ENCODE measurements at places on chromosomes 5 and 9.

DNA sequence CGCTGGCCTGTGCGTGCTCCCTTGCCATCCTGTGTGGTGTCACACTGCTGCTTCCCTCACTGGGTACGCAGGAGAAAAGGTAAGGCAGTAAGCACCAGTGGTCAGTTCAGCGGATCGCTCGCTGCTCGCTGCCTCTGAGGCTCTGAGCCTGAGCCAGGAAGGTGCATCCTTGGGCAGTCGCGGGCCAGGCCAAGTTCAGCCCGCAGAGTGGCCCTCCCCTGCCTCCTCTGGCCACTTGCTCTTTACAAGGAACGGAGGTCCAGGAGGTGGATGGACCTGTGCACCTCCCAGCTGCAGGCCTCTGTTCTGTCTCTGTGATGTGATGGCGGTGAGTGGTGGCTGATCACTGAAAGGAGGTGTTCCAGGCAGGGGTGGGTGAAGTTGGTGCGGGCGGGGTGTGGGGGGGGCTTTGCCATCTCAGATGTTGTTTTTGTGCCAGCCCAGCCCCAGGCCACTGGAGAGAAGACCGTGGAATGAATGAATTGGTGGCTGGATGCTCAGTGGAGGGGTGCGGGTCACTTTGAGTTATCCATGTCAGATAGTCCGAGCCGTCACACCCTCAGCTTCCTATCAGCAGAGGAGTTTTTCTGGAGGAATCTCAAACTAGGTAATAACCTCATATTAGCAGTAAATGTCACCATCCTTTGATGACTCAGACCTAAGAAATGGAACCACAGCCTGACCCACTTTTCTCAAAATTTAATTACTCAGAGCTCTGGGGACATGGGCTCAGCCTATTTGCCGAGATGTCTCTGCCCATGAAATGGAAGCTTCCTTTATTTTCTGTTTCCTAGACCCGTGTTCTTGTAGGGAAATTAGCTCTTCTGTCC lies 7.3 kb downstream of the COL5A1 start:
- no peak for DNase-seq

DNA sequence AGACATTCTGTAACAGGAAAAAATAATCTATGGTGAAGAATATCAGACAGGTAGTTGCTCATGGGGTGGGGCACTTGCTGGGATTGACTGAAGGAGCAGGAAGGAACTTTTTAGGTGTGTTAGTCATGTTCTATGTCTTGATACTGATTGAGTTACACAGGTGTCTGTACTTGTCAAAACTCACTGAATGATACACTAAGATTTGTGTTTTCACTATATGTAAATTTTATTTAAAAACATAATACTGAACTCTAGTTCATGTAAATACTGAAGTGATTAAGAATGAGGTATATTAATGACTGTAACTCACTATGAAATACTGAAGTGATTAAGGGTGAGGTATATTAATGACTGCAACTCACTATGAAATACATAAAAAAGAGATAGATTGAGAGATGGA lies 28.5 kb downstream of the IL6ST start:
- DNase-seq: no peak

GRCh38 chr5:13664377-13664776 lies 280.1 kb downstream of the DNAH5 start:
- DNase-seq: no peak

DNA sequence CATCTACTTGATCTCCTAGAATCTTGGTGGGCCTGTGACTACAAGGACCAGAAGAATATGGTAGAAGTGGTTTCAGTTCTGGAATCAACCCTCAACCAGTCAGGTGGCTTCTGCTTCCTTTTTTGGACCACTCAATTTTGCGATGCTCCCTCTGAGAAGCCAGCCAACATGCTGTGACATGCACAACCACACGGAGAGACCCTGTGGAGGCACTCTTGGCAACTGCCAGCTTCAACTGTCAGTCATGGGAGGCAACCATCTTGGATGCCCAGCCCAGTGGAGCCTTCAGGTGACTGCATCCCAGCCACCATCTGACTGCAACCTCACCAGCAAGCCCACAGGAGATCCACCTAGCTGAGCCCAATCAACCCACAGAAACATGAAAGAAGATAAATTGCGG lies 137.3 kb downstream of the FAM114A2 start:
- no peak for DNase-seq

GRCh38 chr9:124574534-124575375 lies 67.6 kb upstream of the NR5A1 start:
- no peak for DNase-seq

- DNase-seq: no peak
These were observed 9.8 kb upstream of the CTSL start for GRCh38 chr9:87716141-87716540.

DNA sequence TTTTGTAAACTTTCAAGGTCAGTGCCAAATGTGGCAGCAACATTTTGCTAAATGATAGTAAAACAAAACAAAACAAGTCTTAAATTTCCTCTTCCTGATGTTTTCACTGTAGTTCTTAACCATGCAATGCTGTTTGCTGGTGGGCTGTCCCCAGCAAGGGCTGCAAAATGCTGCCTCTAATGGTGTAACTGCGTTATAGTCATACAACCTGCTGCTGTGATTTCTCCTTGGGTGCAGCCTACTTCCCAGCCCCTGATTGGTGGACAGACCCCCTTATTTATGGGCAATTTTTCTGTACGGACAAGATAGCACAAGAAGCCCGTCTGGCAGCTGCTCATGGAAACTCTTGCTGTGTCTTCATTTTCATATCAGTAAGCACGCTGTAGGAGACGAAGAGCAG lies 26.6 kb upstream of the PIP5K1B start:
- no peak for DNase-seq

DNA sequence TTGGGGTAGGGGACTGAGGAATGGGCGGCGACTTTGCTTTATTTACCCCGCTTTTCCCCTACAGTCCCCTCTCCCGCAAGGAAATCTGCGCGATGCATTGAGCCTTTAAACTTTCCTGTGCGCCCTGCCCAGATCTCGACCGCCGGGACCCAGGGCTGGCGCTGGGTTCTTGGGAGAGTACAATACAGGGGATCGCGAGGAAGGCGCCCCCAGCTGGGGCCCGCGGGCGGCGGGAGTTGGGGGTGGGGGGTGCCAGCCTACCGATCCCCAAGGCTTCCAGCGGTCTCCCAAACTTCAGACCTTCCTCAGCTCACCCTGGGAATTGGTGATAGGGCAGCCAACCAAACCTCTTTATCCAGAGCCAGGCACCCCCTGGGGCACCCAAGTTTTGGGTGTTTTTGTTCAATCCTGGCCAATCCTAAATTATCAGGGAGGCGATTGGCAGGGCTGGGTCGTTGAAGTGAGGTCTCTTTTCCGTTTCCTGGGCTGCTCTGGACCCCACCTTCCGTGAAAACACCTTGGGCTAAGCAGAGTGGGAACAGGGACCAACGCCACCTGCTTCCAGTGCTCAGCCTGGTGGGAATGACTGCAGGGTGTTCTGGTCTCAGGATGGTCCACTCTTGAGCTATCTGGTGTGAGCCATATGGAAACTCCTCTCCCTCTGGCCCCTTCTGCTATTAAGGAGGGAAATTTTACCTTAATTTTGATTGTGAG lies 51.4 kb upstream of the DAB2IP start:
- no peak for DNase-seq

GRCh38 chr5:72842816-72843215 lies 26.4 kb downstream of the TNPO1 start:
- no peak for DNase-seq

DNA sequence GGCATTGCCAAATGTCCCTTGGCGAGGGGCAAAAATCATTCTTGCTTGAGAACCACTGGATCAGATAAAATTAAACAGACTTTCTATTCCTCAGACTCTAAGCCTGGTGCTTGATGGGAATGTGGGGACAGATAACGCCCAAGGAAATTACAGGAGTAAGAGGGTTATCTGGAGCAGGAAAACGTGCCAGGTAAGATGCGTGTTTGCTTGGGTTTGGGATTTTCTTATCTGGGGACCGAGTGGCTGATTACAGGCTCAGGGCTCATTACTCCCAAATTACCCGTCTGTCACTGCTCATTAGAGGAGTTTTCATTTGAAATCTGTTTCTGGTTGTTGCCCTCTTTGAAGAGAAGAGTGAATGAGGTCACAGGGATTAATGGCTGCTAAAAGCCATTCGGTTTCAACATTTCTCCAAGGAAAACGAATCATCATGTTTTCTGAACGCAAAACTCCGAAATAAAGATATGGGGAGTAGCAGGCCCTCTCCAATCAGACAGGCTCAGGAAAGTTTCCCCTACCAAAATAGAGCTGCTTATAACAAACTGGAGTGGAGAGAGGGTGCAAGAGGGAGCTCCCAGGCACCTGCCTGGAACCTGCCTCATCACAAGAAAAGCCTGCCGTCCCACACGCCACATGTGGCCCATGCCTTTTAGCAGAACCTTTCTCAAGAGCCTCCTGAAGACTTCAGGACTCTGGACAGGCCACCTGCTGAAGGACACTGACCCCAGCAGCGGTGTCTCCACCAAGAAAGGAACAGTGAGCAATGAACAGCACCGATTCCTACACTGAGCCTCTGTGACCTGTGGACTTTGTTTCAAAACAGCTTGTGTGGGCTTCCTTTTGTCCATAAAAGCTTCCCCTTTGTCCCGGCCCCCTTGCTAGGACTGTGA lies 136.4 kb downstream of the ICE1 start:
- DNase-seq: no peak

DNA sequence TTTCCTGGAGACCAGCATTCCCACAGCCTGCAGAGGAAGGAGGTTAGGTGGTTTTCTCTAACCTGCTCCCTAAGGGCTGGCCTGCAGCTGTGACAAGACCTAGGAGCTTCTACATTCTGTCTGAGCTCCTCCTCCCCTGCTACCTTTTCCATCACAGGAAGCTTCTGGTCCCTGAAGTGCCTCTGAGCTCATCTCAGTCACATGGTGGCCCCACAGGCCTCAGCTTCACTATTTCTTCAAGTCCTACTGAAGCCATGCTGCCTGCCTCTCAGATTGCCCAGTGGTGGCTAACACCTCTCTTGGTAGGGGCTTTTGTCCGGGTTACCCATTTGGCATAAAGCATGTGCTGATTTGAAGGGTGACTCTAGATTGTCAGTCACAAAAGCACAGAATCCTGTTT lies 259.4 kb downstream of the CRB2 start:
- DNase-seq: peak; percentile 25

- DNase-seq: no peak
These were observed 170.7 kb downstream of the HSPA4 start for GRCh38 chr5:133222521-133222920.

GRCh38 chr5:170503990-170504596 lies at the start of gene KCNIP1:
Gene KCNIP1, plus strand, starts transcription at chr5:170504020.
- no peak for DNase-seq

DNA sequence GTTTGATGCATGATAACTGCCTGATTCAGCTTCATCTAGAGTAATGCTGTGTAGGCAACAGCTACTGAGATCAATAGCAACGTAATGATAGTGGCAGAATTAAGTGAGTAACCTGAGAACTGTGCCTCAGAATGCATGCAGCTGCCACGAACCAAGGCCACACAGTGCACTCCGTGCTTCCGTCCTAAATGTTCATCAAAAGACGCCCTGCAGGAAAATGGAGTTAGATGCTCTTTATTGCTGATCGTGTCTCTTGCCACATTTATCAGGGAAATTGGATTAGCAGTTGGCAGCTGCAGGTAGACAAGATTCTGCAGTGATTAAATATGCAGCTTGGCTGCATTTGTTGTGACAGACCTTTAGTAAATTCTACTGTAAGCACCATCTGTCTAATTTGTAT lies 107.7 kb upstream of the TLX3 start:
- DNase-seq: peak; percentile 66

DNA sequence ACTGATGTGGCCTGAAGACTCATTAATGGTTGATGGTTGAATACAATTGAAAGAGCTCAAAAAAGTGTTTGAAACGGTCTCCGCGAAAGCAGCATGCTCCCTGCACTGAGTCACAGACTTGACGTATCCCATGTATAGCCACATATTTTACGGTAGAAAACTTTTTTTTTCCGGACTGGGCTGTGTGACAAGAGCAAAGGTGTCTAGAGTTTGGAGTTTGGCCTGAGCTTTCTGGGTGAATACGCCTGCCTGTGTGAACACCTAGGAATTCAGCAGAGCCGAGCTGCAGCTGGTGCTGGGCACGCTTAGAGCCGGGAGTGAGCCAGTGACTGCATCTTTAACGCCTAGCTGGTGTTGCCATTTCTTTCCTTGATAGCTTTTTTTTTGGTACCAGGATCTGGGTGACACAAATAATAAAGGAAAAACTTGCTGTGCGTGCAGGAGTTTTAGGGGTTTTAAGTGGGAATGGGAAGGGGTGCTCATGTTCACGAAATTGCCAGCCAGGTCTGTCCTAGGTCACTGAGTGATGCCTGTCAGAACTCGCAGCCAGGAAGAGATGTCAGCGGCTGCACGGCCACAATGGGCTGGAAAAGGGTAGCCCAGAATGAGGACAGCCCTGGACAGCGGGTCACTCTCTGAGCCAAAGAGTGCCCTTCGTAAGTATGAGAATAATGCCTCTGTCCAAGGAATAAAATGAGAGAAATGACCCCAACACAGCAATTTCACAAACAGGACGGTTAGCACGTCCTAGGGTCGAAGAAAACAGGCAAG lies 51.7 kb downstream of the PSMB7 start:
- no peak for DNase-seq

DNA sequence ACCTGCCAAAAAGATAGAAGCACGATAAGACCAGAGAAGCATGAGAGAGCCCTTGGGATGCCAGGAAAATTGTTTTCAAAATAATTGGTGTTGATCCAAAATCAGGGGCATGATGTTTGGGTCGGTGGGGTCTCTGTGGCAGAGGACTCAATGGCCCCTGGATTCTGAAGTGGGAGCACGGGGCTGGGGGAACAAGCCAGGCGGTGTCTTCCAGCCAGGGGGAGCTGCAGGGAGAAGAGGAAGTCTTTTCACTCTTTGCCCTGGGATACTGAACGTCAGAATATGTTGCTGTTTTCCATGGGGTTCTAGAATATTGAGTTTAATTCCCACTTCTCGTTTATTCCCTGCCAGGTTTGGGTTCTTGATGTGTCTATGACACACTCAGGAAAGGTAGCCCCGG lies 20.4 kb downstream of the TSPAN17 start:
- DNase-seq: no peak

- no peak for DNase-seq
These were observed 1.3 kb downstream of the NIPBL start for GRCh38 chr5:36877667-36878391.

GRCh38 chr9:110728058-110728457 lies 59.5 kb downstream of the MUSK start:
- DNase-seq: no peak

DNA sequence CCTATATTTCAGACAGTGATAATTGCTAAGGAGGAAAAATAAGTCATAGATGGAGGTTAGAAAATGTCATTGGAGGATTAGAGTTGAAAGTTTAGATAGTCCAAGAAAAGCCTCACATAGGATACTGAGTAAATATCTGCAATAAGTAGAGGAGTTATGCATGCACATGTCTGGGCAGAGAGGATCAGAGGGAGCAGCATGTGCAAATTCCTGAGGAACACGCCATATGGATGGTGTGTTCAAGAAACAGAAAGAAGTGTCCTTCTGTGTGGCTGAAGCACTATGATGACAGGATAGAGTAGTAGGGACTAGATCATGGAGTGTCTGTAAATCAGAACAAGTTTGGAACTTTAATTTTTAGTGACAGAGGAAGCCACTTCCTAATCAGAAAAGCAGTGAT lies 52.2 kb downstream of the SGCD start:
- no peak for DNase-seq

GRCh38 chr9:108244686-108245085 lies 611.1 kb downstream of the ACTL7B start:
- no peak for DNase-seq

- DNase-seq: no peak
These were observed 9.8 kb downstream of the SPIN1 start for GRCh38 chr9:88398016-88398415.

Measured in NCI-H1436 treated with DMSO at 0.1 percent for 48 hours (cell line).